ENCODE measurements at places on chromosomes 11 and 22.

- DNase-seq, result no peak
These were observed 38.6 kb upstream of the SC5D start for GRCh38 chr11:121253951-121254350.

- peak; percentile 79 for DNase-seq
These were observed 35.5 kb upstream of the CWF19L2 start for GRCh38 chr11:107493117-107493516.

DNA sequence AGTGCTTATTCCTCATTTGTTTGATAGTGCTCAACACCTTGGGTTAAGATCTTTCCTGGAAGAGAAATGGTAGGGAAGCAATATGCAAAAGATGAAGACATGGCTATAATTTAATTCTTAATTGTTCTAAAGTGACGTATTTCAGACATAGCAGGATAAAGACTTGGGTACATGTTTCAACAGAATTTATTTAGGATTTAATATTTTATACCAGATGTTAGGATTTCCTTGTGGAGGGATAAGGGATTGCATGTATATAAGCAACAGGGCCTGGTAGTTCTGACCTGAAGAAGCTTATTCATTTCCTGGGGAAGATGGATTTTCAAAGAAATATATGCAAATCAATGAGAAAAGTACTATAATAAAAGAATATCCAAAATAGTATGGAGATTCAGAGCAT, 163.8 kb downstream of the FAT3 start:
- DNase-seq, result no peak

DNA sequence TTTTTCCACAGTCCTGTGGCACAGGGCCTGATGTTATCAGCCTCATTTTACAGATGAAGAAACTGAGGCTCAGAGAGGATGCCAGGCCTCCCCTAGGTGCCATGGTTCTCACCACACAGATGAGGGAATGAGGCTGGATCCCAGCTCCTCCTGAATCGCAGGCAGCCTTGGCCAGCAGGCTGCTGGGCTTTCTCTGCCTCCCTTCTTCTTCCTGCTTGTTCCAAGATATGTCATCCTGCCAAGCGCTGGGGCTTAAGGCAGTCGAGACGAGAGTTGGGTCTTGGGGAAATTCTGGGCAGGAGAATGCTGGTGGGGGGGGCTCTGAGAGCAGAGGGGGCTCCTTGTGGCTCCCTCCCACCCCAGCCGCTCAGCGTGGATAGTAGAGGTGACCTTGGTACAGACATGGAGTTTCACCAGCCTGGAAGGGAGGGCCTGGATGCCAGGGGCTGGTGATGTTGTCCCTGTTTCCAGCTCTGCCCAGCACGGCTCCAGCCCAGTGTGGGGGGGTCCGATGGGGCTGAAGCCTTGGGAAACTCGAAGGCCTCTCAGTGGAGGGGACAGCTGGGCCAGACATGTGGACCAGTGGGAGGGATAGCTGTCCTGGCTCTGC, 16.6 kb upstream of the MPPED1 start:
- DNase-seq, result no peak

DNA sequence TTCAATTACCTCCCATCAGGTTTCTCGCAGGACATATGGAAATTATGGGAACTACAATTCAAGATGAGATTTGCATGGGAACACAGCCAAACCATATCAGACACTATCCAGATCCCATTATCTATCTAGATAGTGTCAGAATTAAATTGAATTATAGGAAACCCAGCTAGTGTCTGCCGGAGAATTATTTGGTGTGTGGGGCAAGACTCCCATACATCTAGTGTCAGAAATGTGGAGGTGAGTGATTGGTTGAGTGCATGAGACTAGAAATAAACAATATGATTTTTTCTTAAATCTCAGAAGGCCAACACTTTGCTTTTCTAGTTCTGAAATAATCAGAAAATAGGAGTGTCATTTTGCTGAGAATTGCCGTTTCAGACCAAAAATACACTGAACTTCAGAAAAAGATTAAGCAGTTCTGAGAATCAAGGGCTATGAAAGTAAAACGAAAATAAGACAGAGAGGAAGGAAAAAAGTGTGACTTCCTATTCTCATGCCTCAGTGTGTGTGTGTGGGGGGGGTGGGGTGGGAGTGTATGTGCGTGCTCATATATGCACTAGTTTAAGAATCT, 21.3 kb downstream of the CASP12 start:
- DNase-seq, result no peak

GRCh38 chr11:63868399-63869064, 29.6 kb downstream of the MARK2 start:
- DNase-seq, result no peak

GRCh38 chr11:47786373-47786772, 19.2 kb upstream of the FNBP4 start:
- DNase-seq, result peak; percentile 4

DNA sequence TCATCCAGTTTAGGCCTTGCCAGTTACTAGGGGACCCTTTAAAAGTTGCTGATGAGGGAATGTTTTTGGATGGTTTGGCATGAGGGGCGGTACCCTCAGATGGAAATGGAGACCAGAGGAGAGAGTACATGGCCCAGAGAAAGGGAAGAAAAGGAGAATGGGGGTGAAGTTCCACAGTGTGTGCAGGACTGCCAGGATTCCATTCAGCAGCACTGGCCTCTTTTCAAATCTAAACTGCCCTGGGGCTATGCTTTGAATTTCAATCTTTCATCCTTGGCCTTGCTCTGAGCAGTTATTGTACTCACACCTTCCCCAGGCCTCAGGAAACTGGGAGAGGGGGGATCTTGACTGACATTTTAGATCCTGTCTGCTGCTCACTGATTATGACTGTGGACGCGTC, 3.0 kb downstream of the SLC3A2 start:
- no peak for DNase-seq

DNA sequence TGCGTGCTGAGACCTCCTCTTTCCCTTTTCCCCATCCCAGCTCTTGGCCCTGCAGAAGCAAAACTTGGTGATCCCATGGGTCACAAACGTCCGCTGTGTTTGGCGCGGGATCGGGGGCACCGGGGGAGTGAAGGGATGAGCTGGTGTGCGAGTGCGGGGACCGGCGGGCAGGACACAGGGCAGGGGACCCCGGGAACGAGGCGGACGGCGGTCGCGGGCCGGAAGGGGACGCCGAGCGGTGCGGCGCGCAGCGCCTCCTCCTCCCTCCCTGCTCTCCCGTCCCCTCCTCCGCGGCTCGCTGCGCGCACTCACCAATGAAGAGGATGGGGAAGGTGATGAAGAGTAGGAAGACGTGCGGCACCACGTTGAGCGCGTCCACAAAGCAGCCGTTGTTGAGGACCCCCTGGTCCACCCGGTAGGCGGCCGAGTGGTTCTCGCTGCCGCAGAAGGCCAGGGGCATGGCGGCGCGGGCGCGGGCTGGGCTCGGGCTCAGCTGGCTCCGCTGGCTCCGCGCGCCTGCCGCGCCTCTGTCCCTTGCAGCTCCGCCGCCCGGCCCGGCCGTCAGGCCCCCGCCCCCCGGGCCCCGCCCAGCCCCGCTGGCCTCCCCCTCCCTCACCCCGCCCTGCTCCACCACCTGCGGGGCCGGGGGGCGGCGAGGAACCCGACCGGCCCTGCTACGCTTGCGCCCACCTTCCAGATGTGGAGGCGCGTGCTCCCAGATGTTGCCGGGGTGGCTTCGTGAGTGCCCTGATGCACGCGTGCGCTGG, at the start of gene ABCC8:
ABCC8 (minus strand) TSS at position 529 of the 767 bp plus-strand sequence; CDS start at position 460, 69 bp downstream.
- no peak for DNase-seq

- DNase-seq, result peak; percentile 30
These were observed 5.4 kb downstream of the OR8B12 start for GRCh38 chr11:124538019-124538418.

- DNase-seq, result peak; percentile 94
These were observed 36.5 kb downstream of the GRIK4 start for GRCh38 chr11:120547811-120548681.

GRCh38 chr11:82718307-82718706, 15.4 kb downstream of the FAM181B start:
- peak; percentile 31 for DNase-seq

DNA sequence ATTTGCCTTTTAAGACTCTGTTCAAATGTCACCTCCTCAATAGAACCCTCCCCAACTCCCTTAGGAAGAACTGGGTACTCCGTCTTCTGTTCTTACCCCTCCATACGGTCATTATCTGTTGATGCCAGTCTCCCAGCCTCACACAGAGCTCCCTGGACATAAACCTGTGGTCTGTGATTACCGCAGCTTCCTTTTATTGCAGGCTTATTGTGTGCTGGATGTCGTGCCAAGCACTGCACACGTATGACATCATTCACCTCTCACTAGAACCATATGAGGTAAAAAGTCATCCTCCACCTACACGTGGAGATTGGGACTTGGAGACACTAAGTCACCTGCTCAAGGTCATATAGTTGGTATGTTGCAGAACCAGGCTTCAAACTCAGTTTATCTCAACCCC, 15.3 kb downstream of the PTPN5 start:
- DNase-seq, result no peak

- DNase-seq, result peak; percentile 45
These were observed 884.5 kb downstream of the NTM start for GRCh38 chr11:132254906-132255305.

GRCh38 chr22:39364714-39365491, 15.1 kb downstream of the SYNGR1 start:
- no peak for DNase-seq

GRCh38 chr11:126518972-126519690, 163.6 kb downstream of the ST3GAL4 start:
- DNase-seq, result peak; percentile 31

- DNase-seq, result peak; percentile 14
These were observed 72.9 kb upstream of the ANO1 start for GRCh38 chr11:70005107-70005818.

- peak; percentile 93 for DNase-seq
These were observed 27.6 kb upstream of the CD44 start for GRCh38 chr11:35111161-35112055.

DNA sequence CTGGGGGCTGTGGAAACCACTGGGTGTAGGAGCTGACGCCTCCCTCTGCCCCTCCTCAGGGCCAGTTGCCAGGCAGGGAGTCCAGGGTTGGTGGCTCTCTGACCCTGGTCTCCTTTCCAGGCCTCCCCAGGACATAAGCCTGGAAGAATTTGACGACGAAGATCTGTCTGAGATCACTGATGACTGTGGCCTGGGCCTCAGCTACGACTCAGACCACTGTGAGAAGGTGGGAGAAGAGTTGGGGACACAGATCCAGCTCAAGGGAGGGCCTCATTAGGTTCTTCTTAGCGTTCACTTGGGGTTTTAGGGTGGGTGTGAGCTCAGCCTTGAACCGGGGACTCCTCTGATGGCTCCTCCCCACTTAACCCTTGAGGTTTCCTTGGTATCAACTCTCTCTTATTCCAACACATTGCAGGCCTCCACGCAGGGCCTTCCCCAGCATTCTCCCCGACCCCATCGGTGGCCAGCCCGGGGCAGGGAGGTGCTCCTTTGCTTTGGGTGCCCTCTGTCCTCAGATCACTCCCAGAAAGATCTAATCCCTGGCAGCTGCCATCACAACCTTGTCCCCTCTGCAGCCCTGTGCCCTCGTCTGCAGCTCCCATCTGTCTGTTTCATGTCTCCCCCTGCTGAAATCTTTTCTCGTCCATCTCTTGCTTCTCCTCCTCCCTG, 1.2 kb downstream of the MAPK8IP2 start:
- DNase-seq, result no peak

GRCh38 chr11:19838994-19839768, 126.5 kb downstream of the NAV2 start:
- no peak for DNase-seq

GRCh38 chr22:47632701-47633100, 870.3 kb downstream of the TBC1D22A start:
- no peak for DNase-seq

DNA sequence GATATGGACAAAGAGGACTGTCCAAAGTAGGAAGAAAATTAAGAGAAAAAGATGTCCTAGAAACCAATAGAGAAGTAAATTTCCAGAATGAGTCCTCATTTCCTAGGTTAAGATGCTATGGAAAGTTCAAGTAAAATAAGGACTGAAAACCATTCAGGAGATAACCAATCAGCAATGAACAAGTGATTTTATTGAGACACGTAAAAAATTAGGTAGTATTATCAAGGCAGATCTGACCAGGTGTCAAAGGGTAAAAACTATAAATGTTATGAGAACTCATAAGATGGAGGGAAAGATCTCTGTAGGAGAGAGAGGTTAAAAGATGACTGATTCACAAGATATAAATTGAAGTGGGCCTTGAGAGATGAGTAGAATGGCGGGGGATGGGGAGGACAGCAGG, 50.2 kb downstream of the SPATA19 start:
- no peak for DNase-seq

GRCh38 chr11:13223112-13223511, 54.5 kb upstream of the BMAL1 start:
- no peak for DNase-seq

DNA sequence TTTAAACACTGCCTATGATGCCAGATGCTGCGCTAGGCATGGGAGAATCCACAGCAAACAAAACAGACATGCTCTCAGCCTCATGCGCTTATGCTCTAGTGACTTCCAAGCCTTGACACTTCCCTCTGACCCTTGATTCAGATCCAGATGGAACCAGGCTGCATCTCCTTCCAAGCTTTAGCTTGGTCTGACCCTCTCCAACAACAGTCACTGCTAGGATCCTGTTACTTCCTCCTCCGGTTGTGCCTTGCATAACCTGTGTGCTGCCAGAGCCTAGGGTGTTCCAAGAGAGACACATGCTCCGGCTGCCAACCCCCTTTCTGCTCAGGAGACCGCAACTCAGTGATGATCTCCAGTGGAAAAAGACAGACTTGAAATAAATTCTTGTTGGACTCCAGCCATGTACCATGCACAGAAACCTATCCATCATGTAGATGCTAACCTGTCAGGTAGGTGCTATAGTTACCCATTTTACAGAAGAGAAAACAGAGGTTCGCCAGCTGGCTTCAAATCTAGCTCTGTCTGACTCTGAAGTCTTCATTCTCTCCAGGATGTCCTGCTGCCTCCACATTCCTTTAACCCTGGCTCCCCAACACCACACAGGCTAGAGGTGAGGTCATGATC, 136.3 kb upstream of the TEAD1 start:
- DNase-seq, result no peak

GRCh38 chr11:123020968-123021367, 39.3 kb upstream of the BSX start:
- peak; percentile 55 for DNase-seq

GRCh38 chr22:44181912-44182587, 1.3 kb downstream of the PARVG start:
- DNase-seq, result no peak

DNA sequence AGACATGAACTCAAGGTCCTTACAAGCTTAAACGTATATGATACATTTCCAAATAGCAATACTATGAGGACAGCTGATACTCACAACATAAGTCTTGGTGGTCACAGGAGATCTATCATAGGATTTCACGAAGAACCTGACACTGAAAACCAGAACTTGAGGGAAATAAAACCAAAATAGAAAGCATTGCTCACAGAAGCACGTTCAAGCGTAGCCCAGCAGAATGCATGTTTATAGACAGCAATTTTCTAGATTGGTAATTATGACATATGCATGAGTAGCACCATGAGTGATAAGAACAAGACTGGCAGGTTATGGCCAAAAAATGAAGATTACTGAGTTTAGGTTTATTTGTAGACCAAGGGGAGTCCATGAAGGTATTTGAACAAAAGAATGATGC, 243.5 kb downstream of the ETS1 start:
- no peak for DNase-seq

GRCh38 chr11:10584071-10584501, 15.6 kb upstream of the LYVE1 start:
- DNase-seq, result no peak

- DNase-seq, result no peak
These were observed 14.8 kb downstream of the LMO2 start for GRCh38 chr11:33877038-33877437.

- DNase-seq, result no peak
These were observed 20.0 kb downstream of the MICAL2 start for GRCh38 chr11:12130180-12130980.

GRCh38 chr11:74957937-74958629, 9.0 kb downstream of the SPCS2 start:
- DNase-seq, result no peak
